ENCODE measurements at places on chromosomes 1 and 21. TPM values are rescaled to one million over a fixed set of nuclear protein-coding genes. Genes with fewer than 3 reads are reported as not detected.

Gene SPRR4
- not detected for total RNA-seq

Gene FMO2
- 19.8 TPM for total RNA-seq

DNA sequence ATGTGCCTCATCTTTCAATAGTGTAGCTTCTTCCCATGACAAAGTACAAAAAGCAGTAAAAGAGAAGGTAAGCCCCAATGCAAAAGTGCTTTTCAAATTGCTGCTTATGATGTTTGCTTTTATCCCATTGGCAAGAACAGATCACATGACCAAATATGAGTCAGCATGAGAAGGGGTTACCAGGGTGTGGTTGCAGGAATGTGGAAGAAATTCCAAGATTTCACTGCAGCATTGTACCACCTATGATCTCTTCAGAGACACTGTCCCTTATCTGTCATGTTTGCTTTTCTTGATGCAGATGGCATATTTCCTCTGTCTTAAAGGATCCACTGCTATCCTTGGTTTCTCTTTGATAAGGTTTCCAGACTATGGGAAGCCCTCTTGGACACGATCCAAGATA, 1006.9 kb upstream of the PRMT6 start:
- no peak for DNase-seq

GRCh38 chr1:156420205-156421061, 51.4 kb downstream of the RHBG start:
- no peak for DNase-seq

DNA sequence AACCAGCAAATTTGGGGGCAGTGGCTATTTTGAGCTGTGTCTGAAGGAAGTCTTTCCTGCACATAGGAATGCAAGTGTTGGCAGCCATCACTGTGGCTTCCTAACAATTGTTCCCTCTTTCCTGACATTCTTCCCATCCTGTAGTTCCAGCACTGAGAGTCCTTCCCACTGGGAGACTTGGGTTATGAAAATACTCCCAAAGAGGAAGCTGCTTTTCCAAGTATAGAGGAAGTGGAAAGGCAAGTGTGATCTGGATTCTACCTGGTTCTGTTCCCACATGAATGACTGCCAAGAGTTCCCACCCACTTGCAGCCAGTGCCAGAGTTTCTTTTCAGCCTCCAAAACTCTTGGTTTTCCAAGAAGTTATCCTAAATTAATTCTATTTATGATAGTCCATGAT, 98.5 kb upstream of the CD53 start:
- DNase-seq: no peak

DNA sequence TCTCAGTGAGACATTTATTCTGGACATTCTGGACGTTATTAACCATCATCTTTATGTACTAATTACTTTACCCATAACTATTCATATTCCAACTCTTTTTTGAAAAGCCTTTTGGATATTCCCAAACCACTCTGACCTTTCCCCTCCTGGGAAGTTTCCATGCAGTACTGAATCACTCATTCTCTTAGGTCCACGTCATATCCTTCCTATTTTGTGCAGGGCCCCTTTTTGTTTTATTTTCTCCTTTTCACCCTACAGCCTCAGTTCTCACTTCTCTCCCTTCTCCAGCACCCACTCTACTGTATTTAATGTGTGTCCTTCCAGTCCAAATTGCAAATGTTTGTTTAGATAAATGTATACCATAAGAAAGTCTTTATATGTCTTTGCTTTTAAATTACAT, 16.4 kb upstream of the ATP1A1 start:
- no peak for DNase-seq

- peak; percentile 76 for DNase-seq
Measured at GRCh38 chr1:19563324-19564097, 78.2 kb upstream of the CAPZB start.

- no peak for DNase-seq
Measured at GRCh38 chr1:241632987-241633386, 7.2 kb downstream of the CHML start.

- DNase-seq: no peak
Measured at GRCh38 chr21:28455253-28455600, 537.5 kb downstream of the LTN1 start.

DNA sequence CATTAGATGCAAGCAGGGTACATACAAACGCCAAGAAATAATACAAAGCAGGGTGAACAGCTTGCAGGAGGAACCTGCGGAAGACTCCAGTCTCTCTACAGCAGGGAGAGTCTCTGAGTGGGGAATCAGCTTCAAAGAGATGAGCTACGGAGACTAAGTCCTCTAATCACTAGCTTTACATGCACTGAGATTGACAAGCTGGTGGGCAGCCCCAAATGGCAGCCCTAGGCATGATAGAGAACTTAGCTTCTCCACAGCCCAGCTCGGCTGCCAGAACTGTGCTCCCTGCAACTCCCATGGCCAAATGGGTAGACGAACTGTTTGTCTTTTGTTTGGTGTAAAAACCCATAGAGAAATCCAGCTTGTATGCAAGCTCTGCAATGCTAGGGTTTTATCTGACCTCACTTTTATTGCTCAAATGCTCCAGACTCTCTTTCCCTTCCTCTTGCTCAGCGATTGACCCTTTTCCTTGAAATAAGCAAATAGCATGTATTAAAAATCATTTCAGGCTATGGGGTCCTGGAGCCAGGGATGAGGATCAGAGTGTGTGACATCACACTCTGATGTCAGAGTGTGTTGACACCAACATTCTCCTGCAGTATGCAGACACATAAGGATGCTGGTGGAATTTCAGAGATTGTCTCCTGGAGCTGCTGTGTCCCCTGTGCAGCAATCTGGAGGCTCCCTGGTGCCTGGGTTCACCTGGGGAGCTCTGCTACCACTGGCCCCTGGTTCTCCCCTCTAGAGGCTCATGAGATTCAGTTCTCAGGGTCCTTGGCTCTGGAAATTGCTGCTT, 238.5 kb downstream of the TTLL7 start:
- DNase-seq: no peak

- DNase-seq: peak; percentile 73
Measured at GRCh38 chr1:43274125-43274803, 4.5 kb downstream of the TMEM125 start.

Data from cardiac septum (tissue), 1 donor.